ENCODE measurements at places on chromosomes 5 and 9.

- no peak for DNase-seq
Observed at GRCh38 chr5:121006217-121006616, 542.1 kb downstream of the PRR16 start.

- DNase-seq, result no peak
Observed at GRCh38 chr9:132410642-132411041, 631 bp downstream of the CFAP77 start.

- no peak for DNase-seq
Observed at GRCh38 chr5:88877826-88878225, 5.2 kb downstream of the MEF2C start.

DNA sequence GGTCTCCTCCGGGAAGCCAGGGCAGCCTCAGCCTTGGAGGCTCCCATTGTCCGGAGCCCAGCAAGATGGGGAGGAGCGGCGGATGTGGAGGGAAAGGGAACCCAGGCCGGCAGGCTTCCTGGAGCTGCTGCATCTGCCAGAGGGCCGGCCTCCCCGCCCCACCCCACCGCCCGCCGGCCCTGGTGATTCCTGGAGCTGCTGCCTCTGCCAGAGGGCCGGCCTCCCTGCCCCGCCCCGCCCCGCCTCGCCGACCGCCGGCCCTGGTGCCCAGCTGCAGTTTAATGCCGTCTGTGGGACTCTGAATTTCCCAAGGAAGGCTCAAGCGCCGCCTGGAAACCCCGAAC lies 31.6 kb downstream of the EXD3 start:
- no peak for DNase-seq

DNA sequence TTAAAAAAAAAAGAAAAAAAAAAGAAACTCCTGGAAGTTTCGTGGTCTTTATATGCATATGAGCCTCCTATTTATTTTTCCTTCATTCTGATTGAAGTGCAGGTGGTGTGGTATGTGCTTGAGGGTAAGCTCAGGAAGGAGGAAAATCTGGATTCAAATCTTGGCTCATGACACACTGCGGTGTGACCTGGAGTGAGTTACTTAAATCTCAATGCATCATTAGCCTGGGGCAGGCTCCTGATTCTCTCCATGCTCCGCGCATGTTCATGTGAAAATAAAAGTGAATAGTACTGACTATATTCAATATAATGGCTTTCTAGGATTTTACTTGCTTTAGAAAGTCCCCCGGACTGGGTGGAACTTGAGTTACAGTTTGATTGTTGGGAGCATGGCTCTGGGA lies 35.6 kb downstream of the PTTG1 start:
- no peak for DNase-seq

DNA sequence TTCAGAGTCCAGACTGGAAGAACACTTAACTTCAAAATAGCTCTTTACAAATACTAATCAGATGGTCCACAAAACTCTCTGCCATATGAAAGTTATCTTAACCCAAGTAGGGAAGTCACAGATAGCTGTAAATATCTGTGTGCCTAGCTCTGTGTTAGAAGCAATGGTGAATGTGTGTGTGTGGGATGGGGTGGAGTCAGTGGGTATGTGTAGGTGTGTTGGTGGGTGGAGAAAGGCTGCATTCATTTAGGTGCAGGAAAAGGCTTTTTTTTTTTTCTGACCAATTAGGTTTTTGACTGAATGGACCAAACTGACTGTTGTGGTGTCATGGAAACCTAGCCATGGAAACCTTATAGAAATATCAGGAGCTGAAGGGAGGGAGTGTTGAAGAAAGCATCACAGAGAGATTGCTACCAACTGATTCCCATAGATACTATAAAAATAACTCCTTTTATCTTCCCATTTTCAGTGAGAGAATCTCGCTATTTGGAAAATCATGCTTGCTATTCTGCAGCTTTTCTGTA lies 156.2 kb upstream of the NR3C1 start:
- no peak for DNase-seq

DNA sequence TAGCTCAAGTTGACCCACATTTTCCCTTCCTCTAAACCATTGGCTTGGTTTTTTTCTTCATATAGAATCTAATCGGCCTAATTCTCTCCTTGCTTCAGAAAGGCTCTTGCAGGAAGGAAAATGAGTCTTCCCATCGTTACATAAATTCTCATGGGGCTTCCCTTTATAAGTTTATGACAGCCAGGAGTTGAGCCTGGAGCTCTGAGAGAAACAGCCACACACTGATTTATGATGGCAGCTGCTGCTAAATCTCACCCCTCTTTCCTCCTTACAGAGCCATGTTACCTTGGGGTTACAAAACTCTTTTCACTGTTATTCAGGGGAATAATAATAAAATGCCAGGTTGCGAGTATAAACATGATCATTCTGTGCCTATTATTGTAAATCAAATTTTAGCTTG lies 5.2 kb upstream of the RNF14 start:
- DNase-seq, result no peak

DNA sequence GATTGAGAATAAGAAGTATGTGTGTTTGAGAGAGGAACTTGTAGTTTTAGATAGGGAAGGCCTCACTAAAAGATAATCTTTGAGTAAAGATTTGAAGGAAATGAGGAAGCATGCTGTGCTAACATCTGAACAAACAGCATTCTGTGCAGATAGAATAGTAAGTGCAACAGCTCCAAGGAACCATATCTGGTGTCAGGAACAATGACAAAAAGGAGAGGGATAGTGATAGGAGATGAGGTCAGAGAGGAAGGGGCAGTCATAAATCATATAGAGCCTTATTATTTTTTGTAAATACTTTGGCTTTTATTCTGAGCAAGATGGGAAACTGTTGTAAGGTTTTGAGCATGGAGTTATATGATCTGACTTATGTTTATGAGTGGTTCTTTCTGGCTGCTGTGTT lies 3.8 kb downstream of the MRPL22 start:
- no peak for DNase-seq

DNA sequence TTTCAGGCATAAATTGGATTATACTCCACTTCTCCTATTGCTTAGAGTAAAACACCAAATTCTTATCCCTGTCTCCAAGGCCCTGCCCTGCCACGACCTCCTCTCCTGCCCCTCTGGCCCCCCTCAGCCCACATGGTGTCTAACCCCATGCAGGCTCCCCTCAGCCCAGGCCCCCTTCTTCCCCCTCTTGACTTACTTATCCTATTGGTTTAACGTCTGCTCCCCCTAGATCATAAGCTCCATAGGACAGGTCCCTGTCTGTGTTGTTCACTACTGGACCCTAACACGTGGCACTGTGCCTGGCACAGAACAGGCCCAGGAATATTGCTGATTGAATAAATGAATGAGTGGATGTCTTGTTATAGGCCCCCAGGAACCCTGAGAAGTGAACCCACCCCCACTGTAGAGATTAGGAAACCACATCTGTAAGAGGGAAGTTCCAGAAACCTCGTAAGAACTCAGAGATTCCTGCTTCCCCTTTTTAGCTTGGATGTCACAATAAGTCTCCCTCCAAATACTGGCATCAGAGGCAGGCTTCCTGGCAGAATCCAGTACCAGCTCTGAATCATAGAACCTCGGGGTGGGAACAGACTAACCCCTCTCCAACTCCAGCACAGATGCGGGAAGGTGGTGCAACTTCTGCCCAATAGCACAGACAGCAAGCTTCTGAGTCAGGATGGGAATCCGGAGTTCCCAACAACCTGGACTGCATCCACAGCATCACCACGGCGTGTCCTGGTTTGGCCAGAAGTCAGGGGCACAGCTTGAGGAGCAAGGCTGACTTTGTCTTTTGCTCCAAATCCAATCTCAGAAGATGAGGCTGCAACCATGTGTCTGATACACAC lies 31.5 kb downstream of the HRH2 start:
- no peak for DNase-seq

DNA sequence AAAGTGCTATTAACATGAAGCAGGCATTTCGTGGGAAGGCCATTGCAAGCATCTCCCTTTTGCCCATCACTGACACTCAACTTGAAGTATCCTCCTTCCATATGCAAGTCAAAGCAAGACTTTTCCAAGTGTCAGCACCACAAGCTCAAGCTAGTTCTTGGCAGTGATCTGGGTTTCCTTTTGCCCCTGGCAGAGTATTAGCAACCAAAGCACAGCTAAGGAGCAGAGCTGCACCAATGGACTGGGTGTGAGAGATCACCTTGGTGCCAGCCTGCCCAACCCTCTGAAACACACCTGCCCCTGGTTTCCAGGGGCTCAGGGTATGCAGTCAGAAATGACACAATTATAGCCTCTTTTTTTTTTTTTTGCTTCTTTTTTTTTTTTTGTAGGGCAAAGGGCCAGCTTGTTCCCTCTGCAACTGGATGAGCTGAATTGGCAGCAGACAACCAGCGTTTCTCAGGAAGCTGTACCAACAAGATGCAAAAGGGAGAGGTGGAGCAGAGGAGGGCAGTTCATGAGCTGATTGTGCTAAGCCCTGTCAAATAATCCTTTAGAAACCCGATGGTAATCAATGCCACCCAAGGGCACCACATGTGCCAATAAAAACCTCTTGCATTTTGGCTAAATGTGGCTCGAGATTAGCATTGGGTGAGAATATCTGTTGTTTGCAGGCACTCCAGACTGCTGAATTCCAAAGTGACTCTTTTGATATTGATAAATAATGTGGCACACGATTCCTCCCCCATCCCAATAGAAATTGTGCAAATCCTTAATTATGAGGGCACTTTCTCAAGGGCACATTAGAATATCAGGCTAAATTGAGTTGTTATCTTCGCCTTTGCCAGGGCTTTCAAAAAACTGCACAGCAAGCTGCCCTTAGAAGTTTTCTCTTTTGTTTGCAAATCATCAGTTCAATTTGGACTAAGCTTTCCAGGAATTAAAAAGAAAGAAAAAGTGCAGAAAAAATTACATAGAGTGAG lies 192.4 kb downstream of the GAS1 start:
- no peak for DNase-seq

- no peak for DNase-seq
Observed at GRCh38 chr9:108618906-108619550, 236.8 kb downstream of the ACTL7B start.

- no peak for DNase-seq
Observed at GRCh38 chr5:116824751-116825438, 250.3 kb upstream of the SEMA6A start.

DNA sequence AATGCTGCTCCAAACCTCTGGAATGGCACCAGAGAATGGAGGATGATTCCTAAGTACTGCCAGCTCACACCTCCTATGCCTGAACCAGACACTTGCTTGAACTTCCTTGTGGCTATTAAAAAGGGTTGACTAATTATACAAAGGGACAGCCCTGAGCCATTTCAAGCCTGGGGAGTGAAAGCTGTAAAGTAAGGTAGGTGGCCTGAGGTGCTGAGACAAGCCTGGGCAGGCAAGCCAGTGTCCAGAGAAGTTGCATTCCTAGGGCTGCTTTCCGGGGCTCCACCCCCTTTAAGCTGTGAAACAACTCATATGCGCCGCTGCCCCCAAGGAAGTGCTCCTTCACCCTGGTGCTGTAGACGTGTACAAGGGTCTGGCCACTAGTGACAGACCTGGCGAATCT lies 79.9 kb upstream of the SLC1A3 start:
- DNase-seq, result no peak

- no peak for DNase-seq
Observed at GRCh38 chr5:157286761-157287211, 20.9 kb downstream of the CYFIP2 start.

- no peak for DNase-seq
Observed at GRCh38 chr9:131216806-131217205, 59.5 kb downstream of the FAM78A start.

DNA sequence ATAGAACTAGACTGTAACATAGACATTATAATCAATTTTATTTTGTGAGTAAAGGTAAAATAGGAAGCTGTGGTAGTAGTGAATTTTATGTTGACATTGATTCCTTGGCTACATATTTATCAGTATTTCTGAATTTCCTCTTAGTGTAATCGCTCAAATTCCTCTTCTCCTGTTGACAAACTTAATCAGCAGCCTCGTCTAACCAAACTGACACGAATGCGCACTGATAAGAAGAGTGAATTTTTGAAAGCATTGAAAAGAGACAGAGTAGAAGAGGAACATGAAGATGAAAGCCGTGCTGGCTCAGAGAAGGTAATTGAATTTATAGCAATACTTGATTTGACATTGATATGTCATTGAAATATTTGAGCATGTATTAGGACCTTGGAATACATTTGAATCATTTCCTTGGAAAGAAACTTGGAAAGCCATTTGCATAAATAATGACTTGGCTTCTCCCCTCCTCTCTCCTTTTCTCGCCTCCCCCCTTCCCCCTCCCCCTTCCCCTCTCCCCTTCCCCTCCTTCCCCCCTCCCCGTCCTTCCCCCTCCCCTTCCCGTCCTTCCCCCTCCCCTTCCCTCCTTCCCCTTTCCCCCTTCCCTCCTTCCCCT lies 75.5 kb downstream of the GPBP1 start:
- DNase-seq, result no peak

GRCh38 chr5:67548520-67549295 lies 352.1 kb upstream of the CD180 start:
- DNase-seq, result no peak

Measured in NCI-H187 (cell line).